ENCODE measurements at places on chromosomes 4 and X.

DNA sequence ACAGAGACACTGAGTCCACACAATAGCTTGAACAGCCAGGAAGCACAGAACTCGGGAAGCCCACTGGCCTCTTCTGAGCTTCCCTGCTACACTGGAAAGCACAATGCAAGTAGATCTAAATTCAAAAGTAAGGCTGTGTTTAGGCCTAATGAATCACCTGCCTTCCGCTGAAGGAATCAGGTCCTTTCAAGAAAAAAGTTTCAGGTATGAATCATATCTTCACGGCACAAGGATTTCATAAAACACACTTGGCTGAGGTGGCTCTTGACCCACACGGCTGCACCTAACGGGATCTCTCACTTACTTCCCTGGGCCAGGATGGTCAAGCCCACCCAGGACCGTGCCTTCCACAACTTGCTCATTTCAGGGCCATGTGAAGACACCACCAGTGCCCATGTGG is 59.3 kb downstream of the IRF2 start:
- DNase-seq = no peak

DNA sequence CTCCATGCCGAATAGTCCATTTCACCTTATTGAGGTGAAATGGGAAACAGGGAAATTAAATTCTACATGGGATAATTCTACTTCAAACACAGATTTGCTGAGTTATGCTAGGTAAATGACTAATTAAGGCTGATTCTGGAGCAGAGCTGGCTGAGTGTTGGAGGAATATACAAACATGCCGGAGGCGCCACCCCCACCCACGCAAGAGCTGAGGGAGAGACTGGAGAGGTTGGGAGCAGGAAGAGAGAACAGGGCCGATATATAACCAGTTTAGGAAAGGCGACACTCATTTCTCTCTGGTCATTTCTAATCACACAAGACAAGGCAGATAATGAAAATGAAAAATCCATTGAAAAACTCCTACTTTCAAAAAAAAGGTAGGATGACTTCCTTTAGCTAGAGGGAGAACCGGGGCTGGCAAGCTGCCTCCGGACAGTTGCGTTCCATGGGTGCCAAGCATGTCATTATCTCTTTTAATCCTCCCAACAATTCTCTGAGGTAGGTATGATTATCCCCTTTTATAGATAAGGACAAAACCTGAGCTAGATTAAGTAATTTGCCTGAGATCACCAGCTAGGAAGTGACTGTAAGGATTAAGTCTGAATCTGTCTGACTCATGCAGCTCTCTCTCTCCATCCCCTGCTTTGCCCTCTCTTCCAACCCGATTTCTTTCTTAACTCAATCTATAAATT is 27.6 kb upstream of the CFAP299 start:
- DNase-seq = no peak

- no peak for DNase-seq
Observed at GRCh38 chr4:52199574-52200338, 148.7 kb downstream of the SPATA18 start.

DNA sequence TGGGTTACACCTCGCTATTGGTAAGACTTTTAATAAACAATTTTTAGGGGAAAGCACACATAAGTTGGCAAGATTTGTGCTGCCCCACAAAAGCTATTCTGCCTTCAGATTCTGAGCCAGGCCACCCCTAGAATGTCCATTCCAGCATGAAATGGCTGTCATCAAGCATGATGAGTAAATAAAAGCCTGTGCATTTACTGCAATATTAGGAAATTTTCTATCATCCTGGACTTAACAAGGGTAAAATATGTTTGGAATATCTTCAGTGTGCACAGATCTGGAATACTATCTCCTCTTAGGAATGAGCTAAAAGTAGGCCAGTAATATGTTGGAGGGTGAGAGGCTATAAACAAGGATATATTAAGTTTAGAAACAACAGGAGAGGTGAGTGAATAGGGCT is 510.9 kb downstream of the ANKRD50 start:
- no peak for DNase-seq

GRCh38 chr4:52984462-52984881 is 122.4 kb downstream of the RASL11B start:
- no peak for DNase-seq

- DNase-seq = no peak
Observed at GRCh38 chrX:55005256-55005655, 5.1 kb downstream of the APEX2 start.

DNA sequence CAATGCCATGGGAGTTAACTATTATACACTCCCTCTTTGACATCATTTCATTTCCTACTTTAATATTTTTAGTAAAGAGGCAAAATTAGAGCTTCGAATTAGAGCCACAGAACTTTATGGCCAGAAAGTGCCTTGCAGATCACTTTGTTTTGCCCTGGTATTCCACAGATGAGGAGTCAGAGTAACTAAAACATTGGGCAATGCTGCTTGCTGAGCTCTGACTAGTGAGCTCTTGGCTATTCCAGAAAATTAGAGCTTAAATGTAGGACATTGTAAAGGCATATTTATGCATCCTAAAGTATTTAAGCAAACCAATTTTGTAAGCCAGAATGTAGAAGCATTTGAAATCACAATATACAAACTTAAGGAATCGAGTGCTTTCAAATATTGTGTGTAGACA is 6.3 kb upstream of the ZNF827 start:
- DNase-seq = no peak

DNA sequence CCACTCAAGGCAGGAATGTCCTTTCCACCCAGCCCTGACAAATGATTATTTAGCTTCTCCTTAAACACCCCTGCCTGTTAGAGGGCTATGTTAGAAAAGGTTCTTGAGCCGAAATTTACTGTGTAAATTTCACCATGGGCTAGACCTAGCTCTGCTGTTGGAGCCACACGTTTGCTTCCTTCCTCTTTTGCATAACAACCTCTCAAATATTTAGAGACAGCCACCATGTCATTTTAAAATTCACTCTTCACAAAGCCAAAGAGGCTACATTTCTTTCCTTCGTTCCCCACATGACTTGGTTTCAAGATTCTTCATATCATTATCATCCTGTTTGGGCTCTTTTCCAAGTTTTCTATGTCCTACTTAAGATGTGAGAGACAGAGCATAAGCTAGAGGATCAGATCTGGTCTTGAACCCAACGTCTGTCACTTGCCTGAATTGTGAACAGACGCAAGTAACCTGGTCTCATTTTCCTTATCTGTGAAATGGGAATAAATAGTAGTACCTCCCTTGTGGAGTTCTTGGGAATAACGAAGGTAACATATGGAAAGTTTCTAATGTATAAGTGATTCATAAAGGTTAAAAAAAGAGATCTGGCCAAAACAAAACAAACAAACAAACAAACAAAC is 6.7 kb downstream of the DOCK11 start:
- DNase-seq = no peak

DNA sequence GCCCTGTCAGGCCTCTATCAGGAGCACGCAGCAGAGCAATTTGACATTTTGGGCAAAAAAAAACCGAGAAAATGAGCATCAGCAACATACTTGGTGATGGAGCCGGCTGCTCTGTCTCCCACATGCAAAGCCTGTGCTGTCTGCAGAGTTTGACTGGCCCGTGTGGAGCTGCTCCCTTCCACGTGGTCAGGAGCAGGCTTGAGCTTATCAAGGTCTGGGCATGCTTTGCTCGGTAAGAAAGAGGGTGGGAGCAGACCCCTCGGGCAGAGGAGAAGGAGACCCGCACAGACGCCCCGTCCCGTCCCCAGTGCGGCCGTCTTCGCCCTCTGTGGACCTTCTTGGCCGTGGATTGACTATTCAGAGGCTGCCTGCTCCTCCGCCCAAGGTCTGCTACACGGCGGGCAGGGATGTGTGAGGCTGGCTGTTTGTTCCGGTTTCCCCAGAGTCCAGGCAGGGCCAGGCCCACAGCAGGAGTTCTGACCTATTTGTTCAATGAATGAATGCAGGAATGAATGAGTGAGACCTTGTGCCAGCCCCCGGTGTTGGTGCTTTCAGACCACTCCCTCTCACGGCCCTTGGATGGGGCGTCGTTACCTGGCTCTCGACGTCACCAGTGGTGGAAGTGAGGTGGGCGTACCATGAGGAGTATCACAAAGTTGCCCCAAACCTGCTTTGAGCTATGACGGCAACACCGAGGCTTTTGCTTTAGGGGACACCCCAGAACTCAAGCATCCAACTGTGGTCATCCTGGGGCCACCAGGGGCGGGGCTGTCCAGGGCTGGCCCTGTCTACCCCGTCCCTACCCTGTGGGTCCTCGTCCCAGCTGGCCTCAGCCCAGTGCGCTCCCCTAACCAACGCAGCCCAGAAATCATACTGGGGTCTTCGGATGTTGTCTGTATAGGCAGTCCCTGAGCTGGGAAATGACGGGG is 54.7 kb upstream of the ADRA2C start:
- DNase-seq = no peak

DNA sequence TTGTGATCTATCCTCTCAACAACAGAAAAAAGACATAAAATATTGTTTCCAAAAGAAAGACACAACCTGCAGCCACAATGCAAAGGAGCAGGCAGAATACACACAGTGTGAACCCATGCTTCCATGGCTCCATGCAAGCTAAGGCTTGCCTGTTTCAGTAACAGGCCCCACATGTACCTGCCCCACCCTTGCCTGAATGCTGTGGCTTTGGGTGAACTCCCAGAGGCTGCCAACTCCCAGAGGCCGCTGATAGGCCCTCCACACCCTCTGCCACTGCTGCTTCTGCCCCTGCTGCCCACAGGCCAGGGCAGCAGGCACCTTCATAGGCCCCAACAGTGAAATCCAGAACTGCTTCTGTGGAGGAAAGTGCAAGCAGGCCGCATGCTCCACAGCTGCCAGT is 313.9 kb downstream of the CHIC1 start:
- DNase-seq = no peak

- no peak for DNase-seq
Observed at GRCh38 chr4:189548484-189549125, 392.1 kb upstream of the FRG1 start.

- DNase-seq = no peak
Observed at GRCh38 chr4:4269331-4269731, 20.6 kb downstream of the LYAR start.

GRCh38 chrX:3715921-3716320 is 2.5 kb upstream of the PRKX start:
- DNase-seq = no peak

GRCh38 chrX:108590496-108590895 is 145.9 kb downstream of the IRS4 start:
- no peak for DNase-seq

DNA sequence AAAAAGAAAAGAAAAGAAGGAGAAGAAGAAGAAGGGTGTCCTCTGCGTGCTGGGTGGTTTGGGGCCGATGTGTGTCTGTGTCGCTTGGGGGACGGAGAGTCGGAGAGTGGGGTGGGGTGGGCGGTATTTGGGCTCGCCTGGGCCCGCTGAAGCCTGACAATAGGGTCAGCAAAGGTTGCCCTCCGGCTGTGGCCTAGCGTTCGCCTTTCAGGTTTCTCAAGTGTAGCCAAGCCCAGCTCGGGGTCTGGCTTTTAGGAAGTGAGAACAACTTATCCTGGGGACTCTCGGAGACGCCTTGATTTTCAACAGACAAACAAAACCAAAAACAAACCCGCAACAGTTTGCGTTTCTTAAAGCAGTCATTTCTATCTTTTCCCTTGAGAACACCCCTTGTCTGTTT is 4.1 kb upstream of the SOX3 start:
- DNase-seq = no peak

DNA sequence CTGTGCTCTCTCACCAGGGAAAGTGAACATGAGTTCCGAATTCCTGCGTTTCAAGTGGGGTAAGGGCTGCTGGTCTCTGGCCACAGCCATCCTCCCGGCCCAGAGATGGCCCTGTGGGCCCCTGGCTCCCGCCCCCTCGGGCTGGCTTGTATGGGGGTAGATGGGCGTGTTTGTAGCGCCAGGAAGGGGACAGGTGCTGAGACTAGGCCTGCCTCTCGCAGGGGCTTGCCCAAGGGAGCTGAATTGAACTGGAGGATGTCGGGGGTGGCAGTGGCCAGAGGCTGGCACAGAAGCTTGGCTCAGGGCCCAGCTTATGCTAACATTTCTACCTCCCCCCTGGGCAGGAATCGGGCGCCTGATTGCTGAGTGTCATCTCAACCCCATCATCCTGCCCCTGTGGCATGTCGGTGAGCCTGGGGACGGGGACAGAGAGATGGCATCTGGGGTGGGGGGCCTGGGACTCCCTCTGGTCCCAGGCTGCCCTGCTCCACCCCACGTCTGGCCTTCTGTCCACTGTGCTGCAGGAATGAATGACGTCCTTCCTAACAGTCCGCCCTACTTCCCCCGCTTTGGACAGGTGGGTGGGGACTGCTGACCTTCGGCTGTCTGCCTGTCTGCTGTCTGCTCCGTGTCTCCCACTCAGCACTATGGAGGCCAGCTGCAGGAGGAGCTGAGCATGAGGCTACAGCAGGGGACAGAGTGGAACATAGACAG is 8.5 kb downstream of the TAFAZZIN start:
- DNase-seq = no peak

GRCh38 chrX:17544821-17545220 is 169.8 kb downstream of the NHS start:
- no peak for DNase-seq

GRCh38 chrX:150436195-150436594 is 73.1 kb downstream of the MAMLD1 start:
- no peak for DNase-seq

GRCh38 chrX:20967725-20968124 is 406.5 kb upstream of the CNKSR2 start:
- DNase-seq = no peak

- DNase-seq = no peak
Observed at GRCh38 chr4:118026806-118027205, 7.5 kb upstream of the NDST3 start.

DNA sequence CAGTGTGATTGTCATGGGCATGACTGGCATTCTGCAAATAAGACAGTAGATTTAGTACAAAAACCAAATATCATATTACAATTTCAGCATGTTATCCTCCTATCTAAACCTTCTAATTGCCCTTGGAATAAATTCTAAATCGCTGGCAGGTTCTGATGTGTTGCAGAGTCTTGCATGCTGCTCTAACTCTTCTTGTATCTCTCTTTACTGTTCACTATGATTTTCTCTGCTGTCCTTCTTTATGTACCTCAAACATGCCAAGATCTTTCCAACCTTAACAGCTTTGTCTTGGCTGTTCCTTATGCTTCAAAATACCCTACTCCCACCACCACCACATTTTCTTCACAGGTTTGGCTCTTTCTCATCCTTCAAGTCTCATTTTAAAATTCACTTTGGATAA is 43.0 kb upstream of the KCNIP4 start:
- DNase-seq = no peak

- no peak for DNase-seq
Observed at GRCh38 chr4:113407409-113407808, 354.1 kb downstream of the CAMK2D start.

GRCh38 chrX:69121321-69122000 is 43.8 kb downstream of the PJA1 start:
- no peak for DNase-seq

GRCh38 chr4:74038086-74038424 is 434 bp downstream of the CXCL3 start:
- no peak for DNase-seq
